ENCODE measurements at places on chromosomes 11 and 22.

DNA sequence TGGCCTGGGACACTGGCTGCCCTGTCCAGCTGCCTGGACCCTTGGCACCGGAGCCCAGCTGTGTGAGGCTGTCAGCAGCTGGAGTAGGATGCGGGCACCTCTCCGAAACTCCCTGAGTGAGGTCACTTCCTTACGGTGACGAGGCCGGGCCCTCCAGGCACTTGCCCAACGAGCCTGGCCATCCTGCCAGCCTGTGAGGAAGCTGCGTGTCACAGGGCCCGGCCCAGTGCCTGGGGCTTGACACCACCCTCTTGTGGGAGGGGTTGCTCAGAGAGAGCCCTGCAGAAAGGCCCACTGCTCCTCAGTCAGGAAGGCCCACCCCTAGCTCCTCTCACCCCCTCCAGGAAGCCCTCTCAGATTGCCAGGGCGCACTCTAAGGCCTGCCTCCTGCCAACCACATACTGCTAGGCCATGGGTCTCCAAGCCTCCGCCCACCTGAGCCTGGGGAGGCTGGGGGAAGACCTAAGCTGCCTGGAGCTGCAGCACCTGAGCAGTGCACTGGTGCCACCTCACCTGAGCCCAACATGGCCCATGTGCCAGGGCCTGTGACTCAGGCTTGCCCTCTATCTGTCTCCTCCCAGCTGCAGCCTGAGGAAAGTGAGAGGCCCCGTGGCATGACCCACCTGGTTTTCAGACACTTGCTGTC lies 4.3 kb upstream of the PHLDA2 start:
- peak; percentile 38 for DNase-seq

GRCh38 chr11:26847459-26847858 lies 125.6 kb upstream of the SLC5A12 start:
- no peak for DNase-seq

DNA sequence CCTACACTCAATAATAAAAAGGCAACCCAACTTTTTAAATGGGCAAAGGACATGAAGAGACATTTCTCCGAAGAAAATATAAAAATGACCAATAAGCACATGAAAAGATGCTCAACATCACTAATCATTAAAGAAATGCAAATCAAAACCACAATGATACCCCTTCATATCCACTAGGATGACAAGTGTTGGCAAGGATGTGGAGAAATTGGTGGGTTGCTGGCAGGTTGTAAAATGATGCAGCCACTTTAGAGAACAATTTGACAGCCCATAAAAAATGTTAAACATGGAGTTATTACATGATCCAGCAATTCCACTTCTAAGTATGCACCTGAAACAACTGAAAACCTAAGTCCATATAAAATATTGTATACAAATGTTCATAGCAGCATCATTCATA lies 73.2 kb upstream of the LMO2 start:
- no peak for DNase-seq

GRCh38 chr22:29152045-29152953 lies 53.4 kb upstream of the EMID1 start:
- no peak for DNase-seq

- no peak for DNase-seq
Measured at GRCh38 chr11:132559331-132560036, 972.8 kb downstream of the OPCML start.

DNA sequence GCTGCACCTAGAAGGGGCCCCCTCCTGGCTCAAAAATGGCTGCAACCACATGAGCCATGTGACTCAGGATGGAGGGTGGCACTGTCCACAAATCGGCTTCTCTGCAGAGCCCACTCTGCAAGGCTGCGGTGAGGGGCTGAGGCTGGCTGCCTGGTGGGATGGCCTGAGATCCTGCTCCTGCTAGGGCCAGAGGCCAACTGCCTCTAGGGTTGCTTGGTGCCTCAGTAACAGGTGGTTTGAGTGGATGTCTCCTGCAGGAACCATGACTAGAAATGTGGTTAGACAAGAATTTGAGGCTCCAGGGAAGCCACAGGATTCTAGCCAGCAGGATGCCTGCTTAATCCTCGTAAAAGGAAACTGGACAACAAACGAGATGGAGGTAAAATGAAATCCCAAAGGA lies 17.1 kb downstream of the PATZ1 start:
- no peak for DNase-seq

GRCh38 chr11:89633135-89633705 lies 76.9 kb upstream of the TRIM77 start:
- DNase-seq: no peak

GRCh38 chr11:66951135-66951534 lies 7.0 kb downstream of the PC start:
- DNase-seq: no peak

DNA sequence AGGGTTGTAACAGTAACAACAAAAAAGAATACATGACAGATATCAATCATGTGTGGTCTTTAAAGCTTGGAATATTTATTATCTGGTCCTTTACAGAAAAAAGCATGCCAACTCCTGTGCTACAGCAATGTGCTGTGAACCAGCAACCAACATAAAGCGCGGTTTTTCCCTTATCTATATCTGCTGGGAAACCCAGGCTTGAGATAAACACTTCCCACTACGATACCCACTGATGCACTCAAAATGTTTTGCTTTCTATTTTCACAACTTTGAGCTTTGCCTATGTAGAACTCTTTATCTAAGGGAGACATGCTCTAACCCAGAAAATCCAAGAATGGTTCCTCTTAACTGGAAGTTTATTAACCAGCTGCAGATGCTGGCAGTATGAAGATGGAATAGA lies 19.0 kb downstream of the ZBED5 start:
- DNase-seq: no peak

Data from H1 (cell line).